Chondrocyte (in vitro differentiated cells): ENCODE measurements at places on chromosomes 3 and 15. TPM values are rescaled to one million over a fixed set of nuclear protein-coding genes. Genes with fewer than 3 reads are reported as not detected.

DNA sequence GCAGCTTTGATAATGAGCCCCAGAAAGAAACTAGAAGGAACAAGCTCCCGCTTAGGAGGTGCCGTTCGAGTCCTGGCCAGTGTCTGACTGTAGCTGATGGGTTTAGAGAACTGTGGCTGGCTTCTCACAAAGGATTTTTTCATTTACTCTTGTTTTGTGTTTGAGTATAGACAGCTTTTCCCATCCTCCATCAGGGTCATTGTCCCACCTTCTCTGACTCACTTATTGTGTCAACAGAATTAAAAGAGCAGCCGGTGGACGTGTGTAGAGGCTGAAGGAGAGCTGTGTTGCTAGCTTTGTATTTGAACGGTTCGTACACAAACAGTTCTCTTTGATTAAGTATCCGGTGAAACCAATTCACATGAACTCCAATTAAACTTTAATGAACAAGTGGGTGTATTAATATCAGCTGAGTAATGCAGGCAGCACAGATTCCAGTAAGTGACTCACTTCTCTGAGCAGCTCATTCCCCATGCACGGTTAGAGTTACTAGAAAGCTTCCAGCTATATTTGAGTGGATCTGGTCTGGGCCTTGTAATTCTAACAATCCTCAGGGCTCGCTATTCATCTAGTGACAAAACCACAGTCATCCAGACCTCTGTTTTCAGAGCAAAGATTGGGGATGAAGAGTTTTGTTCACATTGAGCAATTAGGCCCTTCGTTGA, 141.0 kb downstream of the LPP start:
- no peak for DNase-seq

GRCh38 chr3:110544730-110545129, 526.9 kb upstream of the NECTIN3 start:
- no peak for DNase-seq

- DNase-seq: no peak
These were observed 378.4 kb upstream of the AGTR1 start for GRCh38 chr3:148319161-148319915.

GRCh38 chr3:117695321-117695720, 985.7 kb downstream of the TUSC7 start:
- no peak for DNase-seq

GRCh38 chr15:51131596-51132290, 37.0 kb upstream of the TNFAIP8L3 start:
- DNase-seq: no peak

DNA sequence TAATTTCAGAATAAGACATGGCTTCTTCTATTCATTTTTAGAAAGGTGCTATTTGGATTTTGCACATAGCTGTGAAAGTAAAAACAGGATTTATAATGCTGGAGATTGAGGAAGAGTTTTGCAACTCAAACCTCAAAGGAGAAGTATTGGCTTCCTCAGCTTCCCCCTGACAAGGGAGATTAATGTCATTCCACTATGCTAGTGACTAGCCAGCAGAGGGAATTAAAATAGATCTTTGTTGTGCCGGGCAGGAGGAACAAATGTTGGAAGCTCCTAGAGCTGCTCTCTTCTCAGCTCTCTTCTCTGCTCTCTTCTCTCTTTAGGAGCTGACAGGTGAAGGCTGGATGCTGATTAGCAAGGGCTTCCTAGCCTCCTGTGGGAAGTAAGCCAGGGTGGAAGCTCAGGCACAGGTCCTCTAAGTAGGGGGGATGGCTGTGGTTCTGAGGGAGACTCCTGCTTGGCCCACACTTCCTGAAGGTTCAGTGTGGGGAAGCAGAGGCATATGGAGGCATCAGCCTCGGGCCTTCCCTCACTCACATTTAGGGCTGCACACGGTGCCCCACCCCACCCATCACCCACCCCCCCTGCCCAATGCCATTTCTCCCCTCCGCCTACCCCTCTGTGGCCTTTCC, 29.6 kb downstream of the CX3CR1 start:
- DNase-seq: no peak

- no peak for DNase-seq
These were observed 1.9 kb downstream of the EHD4 start for GRCh38 chr15:41970456-41970855.

DNA sequence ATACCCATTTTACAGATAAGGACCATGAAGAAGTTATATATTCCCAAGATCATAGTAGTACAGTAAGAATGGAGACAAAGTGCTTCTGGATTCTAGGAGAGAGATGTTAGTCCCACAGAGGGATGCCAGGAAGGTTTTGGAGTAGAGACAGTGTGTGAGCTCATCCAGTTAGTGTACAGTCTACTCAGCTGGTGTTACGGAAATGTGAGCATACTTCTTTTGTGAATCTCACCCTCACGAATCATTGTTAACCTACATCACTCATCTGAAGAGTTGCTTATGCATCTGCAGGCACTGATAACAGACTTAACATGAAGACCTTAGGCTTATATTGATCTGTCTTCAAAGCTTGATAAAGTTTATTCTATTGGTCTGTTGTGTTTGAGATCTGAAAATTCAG, 106.6 kb upstream of the PTPRG start:
- DNase-seq: no peak

DNA sequence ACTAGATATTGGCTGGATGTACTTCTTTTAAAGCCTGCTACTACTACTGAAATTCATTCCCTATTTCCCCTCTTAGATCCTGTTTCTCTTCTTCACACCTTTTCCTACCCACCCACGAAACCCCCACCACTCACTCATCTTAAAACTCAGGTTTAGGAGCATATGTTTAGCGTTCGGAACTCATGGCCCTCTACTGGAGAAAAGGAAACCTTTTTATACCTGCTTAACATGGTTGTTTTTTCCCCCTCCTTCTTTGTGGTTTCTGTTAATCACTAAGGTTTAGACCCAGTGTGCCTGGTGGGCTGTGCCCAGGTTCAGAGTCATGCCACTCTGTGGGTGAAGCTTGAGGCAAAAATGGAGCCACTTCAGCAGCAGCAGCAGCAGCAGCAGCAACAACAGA, 2.6 kb downstream of the ARID3B start:
- no peak for DNase-seq

DNA sequence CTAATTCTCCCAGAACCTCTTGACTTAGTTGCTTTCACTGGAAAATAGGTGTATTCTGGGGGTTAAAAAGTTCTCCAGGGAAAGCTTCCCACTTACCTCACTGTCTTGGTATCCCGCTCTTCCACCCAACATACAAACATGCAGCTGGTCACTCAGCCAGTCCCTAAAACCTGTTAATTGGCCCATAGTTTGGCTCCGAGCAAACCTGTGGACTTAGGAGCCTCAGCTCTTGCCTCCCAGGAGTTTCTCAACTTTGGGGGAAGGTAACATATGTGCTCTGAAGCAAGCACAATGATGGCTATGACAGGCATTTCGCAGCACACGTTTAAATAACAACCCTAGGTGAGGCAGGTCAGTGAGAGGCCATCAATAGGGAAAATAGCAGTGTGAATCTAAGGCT, 25.8 kb upstream of the LRRFIP2 start:
- DNase-seq: no peak

DNA sequence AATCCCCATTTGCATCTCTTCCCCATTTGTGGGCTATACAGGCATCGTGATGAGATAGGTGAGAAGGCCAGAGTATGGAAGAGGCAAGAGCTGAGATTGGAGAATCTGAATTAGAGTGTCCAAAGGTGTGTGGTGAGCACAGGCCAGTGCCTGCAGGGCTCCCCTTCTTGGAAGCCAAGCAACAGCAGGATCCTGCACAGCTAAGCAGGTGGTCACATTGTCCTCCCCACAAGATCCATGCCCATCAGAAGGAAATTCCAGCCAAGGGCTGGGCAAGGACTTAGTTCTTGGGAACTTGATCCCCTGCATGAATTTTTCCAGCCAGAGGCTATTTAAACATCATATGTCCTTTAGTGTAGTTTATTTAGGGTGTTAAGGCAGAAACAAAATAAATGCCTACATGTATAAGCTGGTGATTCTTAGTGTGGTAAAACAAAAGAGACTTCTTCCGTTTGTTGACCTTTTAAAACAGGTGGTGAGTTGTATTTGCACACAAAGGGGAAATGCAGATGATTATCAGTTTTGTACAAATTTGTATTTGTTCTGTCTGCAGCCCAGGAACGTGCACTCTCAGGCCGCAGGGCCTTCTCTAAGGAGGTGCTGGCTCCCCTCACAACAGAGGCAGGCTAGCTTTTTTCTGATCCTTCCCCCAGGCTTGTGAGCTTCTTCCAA, 110.2 kb downstream of the PLCL2 start:
- DNase-seq: no peak

Gene STOML1
- total RNA-seq: 18.0 to 26.4 TPM (median 18.9 TPM) in 3 replicates

Gene GCSAM
- not detected in 3 replicates for total RNA-seq

Gene LIPH
- 0.40 to 0.49 TPM in 2 of 3 replicates, not detected in the other for total RNA-seq

Gene TGM5
- not detected in 3 replicates for total RNA-seq

Gene SLC22A13
- 0.62 to 2.9 TPM (median 0.97 TPM) in 3 replicates for total RNA-seq

Gene FBXW12
- not detected in 3 replicates for total RNA-seq
